MG63 (cell line): ENCODE measurements at places on chromosomes 3 and 15. TPM values are rescaled to one million over a fixed set of nuclear protein-coding genes. Genes with fewer than 3 reads are reported as not detected.

The GPR160 gene
- total RNA-seq: 1.3 and 4.3 TPM in 2 replicates

The MUC4 gene
- not detected in 2 replicates for total RNA-seq

The GASK1A gene
- 0.15 TPM in 1 of 2 replicates, not detected in the other for total RNA-seq

The SLC15A2 gene
- total RNA-seq: not detected in 2 replicates

The FEZF2 gene
- not detected in 2 replicates for total RNA-seq

The ATP13A5 gene
- total RNA-seq: not detected in 2 replicates

The CHCHD4 gene
- total RNA-seq: 22.0 and 24.3 TPM in 2 replicates

The GPR62 gene
- total RNA-seq: not detected in 2 replicates

The ALDH1A3 gene
- total RNA-seq: 879 and 1,090 TPM in 2 replicates

The EOMES gene
- total RNA-seq: 0.30 TPM in 1 of 2 replicates, not detected in the other

The STOML1 gene
- total RNA-seq: 45.3 and 53.1 TPM in 2 replicates

The DPH3 gene
- total RNA-seq: 3.4 and 6.0 TPM in 2 replicates
